Right ventricle myocardium inferior (tissue), 1 donor: ENCODE measurements at places on chromosomes 2 and 18.

DNA sequence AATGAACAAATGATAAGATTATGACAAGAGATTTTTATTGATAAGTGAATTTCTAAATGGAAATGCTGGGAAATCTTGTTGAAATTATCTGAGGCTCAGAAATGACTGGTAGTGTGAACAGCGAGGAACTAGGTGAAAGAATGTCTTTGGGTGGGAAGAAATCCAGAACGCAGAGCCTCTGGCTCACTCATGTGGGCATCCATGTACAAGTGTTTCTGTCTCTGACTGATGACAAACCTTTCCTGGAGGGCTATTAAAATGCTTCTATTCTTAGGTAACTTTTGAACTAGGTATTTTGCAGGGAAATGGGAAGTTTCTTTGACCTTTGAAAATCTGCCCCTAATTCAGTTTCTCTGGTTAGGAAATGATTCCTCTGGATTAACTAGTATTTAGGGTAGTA, 598.6 kb downstream of the SLC4A3 start:
- DNase-seq, result no peak

DNA sequence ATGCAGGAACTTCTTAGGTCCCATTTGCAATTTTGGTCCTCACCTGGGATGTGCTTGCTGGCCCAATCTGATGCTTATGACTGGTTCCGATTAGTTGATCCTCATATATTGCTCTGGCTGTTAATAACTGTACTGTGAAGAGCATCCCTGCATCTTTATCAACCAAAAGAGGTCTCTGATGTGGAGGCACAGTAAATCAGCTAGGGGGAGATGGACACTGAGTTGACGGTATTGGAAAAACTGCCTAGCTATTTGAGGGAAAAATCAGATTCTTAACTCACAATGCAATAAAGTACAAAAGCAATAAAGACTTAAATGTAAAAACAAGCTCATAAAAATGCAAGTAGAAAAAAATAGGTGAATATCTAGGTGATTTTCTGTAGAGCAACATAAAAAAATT, 188.0 kb upstream of the TCF4 start:
- no peak for DNase-seq

DNA sequence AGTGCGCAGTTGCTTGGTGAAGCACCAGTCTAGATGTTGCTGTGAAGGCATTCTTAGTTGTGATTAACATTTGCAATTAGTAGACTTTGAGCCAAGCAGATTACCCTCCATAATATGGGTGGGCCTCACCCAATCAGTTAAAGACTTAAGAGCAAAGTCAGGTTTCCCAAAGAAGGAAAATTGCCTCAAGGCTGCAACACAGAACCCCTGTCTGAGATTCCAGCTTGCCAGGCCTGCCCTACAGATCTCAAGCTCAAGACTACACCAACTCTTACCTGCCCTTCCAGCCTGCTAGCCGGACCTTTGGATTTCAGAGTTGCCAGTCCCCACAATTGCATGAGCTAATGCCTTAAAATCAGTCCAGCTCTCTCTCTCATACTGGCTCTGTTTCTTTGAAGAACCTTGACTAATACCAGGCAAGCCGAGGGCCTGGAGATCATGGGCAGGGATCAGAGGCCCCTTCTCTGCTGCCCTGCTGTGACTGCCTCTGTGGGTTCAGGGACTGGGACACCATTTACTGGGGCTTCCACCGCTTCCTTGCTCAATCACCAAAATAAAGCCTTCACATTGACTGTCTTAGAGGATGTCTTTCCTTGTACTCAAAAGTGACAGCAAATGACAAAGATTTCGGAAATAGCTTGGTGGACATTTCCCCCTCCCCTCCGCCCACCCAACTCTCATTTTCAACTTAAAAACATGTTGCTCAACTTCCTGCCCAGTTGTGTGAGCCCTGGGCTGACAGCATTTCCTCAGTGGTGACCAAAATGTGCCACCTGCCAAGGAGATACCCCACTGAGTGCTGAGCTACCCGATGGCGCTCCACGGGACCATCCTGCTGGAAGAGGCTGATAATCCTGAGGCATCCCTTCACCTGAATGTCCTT, 86.7 kb downstream of the GALNT14 start:
- no peak for DNase-seq

- peak; percentile 59 for DNase-seq
Observed at GRCh38 chr18:13621886-13622619, 104.3 kb downstream of the FAM210A start.

- no peak for DNase-seq
Observed at GRCh38 chr2:131146231-131146630, 41.1 kb downstream of the PLEKHB2 start.

GRCh38 chr2:119649364-119649917, 29.6 kb upstream of the TMEM177 start:
- DNase-seq, result no peak
